NCI-H1436 (cell line): ENCODE measurements at places on chromosomes 1 and 21.

DNA sequence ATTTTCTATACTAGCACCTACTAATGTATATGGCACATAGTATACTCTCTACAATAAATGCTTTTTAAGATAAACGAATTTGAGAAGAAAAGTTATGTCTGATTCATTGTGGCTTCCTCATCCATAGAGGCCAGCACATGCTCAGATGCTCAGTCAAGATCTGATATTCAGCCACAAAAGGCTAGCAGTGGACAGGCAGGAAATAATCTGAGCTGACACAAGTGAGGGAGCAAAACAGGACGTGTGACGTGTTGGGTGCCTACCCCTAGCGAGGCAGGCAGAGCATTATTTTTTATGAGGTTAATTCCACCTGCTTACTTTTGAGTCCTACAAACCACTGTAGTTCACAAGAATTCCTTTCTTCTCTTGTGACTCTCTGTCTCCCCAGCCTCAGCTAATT is 550.9 kb downstream of the SMYD3 start:
- DNase-seq: no peak

DNA sequence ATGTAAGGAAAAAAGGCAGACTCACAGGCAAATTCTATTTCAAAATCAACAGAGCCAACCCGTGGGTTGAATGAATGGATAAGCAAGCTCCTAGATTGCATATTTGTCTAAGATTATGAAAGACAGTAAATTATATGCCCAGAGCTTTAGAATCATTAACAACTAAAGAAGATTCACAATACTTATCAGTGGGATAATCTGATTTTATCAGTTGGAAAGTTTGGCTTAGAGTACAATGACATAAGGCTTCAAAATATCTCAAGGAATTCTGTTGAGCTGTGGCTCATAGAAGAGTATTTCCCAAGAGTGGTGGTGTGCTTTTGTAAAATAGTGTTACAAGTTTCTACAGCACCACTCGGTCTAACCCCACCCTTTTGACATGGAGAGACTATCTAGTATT is 85.5 kb downstream of the ADAMTS1 start:
- no peak for DNase-seq

- no peak for DNase-seq
Observed at GRCh38 chr1:41662061-41662764, 177.7 kb upstream of the EDN2 start.

DNA sequence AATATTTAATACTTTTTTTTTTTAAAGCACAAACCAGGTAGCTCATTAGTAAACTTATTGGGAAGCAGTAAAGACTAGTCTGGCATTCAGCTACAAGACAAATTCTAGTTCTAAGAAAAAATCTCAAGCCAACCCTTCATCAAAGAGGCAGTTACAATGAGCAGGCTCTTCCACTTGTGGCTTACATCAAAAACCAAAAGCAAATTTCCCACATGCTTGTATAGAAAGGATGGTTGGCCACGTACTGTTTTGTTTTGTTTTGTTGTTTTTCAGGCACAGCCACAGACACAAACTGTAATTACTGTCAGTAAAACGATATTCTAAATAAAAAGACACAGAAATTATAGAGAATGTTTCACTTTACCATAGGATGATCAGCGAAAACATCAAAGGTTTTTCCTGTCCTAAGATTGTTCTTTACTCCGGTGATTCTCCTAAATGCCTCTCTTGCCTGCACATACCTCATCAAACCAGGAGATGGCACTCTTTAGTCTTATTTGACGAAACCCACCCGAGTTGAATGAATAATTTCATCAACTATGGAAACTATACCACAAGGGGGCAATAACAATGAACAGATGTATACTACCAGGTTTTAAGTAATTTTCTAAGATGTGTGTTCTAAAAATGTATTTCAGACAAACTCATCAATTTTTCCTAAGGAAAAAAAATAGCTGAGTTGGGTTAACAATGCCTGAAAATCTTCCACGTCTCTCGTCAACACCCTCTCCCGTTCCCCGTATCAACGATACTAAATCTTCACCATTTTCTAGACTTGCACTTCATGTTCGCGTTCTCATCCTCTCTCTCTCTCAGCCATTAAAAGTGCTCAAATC is 26.9 kb downstream of the RPL5 start:
- peak; percentile 84 for DNase-seq

DNA sequence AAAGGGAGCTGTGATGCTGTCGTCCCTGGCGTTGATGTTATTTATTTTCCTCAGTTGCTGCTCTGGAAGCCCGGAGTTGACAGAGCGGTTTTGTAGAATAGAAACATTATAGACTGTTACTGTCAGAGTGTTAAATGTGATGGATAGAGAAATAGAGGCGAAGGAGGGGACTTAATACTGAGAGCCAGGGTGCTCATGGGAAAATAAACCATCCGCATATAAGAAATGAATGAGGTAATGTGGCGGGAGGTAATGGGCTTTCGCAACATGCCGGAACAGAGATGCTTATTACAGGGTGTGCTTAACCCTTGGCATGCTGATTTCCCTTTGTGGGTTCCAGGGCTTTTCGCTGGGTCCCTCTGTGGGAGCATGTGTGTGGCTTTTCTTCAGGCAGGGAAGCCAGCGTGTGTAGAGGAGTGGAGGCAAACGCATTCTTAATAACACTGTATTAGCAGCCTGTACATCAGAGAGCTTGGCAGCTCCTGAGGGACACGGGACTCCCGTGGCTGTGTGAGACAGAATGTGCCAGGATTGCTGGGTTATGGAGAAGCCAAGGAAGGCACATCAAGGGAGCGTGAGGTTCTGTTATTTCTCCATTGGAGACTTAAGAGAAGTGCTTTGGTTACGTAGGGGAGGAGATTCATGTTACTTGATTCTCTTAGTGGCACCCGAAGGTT is 141.0 kb downstream of the PBX1 start:
- no peak for DNase-seq

DNA sequence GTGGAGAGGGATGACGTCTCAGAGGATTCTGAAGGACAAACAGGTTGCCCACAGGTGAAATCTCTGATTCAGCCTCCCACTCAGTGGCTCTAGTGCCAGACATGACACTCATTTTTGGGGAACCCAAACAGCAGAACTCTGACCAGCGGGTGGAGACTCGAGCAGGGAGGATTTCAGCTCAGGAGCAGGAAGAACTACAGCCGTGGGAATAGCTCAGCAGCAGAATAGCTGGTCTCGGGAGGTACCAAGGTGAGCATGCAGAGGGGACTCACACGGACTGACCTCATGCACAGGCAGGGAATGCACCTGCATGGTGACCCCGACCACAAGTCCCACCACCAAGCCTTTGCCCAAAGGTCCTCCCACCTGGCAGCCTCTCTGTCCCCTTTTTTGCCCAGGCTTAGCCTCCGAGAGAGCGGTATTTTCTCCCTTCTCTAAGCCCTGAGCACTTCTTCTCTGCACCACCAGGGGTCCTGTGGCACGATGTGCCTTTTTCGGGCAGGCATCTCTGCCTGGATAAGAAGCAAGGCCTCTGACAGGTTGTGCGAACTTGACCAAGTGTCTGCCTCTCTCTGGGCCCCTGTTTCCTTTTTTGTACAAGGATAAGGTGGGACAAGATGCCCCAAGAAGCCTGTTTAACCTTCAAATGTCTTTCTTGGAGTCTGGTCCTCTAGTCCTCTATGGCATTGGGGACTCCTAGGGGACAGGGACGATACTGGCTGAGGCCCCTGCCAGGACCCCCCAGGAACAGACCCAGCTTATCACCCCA is 8.8 kb upstream of the FGR start:
- DNase-seq: peak; percentile 26

DNA sequence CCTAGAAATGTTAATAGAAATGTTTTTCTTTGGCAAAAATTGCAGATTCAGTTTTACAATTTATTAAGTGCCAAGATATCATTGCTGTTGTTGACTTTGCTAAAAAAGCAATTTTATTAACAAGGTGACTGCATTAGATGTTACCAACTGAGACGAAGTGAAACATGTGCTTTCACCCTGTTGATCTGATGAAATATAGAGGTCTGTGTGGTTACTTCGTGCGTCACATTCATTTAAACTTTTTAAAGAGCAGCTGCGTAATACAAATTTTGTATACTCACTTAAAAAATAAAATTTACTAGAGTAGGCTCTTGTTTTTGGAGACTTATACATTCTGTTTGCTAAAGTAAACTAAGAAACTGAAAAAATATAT is 465.7 kb downstream of the USP25 start:
- DNase-seq: no peak

DNA sequence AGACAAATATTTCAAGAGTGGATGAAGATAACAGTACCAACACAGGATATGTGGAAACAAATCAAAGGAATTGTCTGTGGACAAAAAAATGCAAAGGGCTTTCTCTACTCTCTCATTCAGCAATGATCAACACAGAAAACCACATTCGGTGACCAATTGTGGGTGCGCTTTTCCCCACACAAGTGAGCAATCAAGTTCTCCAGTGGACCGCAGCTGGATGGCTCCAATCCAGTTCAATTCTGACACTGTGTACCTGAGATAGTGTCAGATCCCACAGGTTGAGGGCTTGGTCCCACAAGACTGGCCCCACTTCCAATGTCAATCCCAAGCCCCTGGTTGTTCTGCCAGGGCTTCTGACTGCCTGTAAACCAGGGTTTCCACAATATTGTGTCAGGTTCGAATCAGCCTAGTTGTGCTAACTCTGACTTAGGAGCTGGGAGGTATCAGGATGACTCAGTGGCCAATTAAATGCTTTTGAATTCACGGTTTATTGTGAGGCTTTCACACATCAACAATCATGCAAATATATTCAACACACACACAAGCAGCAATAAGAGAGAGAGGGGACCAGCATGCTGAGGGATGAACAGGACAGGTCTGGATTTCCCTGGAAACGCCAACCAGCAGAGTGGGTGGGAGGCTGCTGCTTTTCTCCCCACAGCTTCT is 87.0 kb upstream of the BTG3 start:
- DNase-seq: no peak

DNA sequence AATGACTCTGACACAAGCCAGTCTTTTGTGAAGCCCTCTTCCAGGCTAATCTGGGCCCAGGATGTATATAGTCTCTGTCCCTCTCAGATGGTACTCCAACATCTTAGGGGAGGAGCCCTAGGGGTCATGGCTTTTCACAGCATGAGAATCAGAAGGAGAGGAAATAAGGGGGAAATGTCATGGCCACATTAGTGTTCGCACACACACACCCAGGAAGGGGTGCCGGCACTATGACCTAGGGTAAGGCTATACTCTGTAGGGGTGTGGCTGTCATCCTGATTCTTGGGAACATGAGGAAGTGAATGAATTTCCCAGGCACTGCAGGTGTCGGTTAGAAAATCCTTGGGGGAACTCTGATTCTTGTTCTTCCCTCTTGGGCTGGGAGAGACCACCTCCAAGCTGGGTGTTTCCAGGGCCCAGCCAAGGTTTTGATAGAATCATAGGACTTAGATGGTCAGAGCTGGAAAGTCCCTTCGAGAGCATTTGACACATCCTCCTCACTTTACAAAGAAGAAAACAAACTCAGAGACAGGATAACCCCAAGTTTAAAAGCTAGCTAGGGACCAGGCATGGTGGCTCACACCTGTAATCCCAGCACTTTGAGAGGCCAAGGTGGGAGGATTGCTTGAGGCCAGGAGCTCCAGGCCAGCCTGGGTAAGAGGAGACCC is 22.0 kb downstream of the GFI1 start:
- no peak for DNase-seq

DNA sequence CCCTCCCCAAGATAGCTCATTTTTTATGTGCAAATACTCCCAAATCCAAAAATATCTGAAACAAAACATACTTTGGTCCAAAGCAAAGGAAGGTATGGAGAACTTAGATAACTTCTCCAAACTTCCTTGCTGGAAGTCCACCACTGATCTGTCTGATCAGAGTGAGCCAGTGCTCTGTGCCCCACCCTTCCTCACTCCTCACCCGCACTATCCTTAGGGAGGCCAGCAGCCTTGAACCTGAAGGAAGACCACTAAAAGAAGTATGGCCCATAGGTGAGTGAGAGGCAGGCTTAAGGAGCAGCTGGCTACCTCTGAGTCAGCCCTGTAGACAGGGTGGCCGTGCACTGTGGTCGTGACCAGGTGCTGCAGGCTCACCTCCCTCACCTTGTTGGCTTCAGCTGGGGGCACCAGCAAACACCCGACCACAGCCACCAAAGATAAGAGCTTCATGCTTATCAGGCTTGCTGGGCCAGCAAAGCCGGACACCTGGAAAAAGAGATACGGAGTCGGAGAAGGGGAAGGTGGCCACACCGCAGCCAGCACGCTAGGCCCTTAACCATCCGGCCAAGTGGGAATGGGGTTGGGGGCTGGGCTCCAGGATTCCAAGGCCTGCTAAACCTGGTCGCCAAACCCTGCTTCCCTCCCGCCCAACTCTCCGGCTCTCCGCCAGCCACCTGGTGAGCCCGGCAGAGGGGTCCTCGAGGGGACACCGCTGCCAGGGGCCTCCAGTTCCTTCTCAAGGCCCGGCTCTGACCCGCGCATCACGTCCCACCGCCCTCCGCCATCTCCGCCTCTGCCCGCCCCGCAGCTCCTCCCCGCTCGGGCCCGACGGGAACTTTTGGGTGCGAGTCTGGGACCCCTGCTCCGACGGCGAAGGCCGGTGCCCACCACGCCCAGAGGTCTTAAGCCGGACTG is 543 bp downstream of the TMEM9 start:
- peak; percentile 83 for DNase-seq

- no peak for DNase-seq
Observed at GRCh38 chr1:91778964-91779363, 107.0 kb downstream of the TGFBR3 start.

- no peak for DNase-seq
Observed at GRCh38 chr1:60423146-60423780, 349.7 kb upstream of the C1orf87 start.

- no peak for DNase-seq
Observed at GRCh38 chr1:174569240-174569639, 121.5 kb downstream of the GPR52 start.

GRCh38 chr1:70738624-70739023 is 309.0 kb downstream of the PTGER3 start:
- DNase-seq: no peak

DNA sequence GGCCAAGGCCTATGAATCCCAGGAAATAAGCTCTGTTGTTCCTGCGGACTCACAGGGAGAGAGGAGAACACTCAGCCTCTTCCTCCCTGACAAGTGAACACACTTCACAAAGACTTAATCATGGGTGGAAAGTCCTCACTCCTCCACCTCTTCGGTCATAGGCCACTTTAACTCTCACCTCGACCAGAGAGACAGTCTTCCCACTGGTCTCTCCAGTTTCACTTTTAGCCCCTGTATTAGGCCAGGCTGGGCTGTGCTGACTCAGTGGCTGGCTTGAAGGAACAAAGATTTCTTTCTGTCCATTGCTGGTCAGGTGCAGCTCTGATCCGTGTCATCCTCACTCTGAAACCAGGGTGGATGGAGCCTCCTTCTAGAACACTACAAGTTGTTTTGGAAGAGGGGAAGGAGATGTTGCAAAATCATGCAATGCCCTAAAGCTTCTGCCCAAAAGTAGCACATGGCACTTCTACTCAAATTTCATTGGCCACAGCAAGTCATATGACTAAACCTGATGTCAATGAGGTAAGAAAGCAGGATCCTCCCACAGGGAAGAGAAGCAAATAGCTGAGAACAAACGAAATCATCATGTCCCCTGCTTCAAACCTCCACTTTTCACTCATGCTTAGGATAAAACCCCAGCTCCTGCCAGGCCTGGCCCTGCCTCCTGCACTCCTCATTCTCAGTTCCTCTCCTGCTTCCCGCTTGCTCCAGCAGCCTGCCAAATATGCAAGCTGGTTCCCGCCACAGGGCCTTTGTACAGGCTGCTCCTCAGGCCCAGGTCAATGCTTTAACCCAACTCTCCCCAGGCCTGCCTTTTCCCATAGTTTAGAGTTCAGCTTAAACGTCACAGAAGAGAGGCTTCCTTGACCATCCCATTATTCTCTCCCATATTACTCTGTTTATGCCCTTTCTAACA is 150.5 kb upstream of the RUNX3 start:
- DNase-seq: no peak

- DNase-seq: no peak
Observed at GRCh38 chr1:2640626-2641025, 7.8 kb upstream of the MMEL1 start.
